ENCODE measurements at places on chromosomes 4 and X.

GRCh38 chrX:110983024-110983423, 113.0 kb upstream of the PAK3 start:
- DNase-seq = no peak

DNA sequence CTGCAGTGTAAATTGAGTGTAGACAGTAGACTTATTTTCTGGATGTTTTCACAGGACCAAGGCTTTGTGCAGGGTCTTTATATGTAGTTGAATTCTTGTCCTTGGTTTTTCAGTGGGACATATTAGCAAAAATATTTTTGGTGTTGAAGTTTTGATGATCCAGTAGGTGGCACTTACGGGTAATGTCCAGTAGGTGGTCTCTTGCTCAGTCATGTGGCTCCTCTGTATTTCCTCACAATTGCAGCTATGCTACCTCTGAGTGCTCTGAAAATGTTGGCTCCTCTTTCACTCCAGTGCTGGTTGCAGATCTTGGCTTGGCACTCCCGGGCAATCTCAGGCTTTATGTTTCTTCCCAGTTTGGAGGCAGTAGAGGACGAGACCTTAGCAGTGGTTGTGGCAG, 419.8 kb upstream of the AMOT start:
- no peak for DNase-seq

- DNase-seq = no peak
These were observed 106.3 kb upstream of the ARSJ start for GRCh38 chr4:114085611-114086345.

DNA sequence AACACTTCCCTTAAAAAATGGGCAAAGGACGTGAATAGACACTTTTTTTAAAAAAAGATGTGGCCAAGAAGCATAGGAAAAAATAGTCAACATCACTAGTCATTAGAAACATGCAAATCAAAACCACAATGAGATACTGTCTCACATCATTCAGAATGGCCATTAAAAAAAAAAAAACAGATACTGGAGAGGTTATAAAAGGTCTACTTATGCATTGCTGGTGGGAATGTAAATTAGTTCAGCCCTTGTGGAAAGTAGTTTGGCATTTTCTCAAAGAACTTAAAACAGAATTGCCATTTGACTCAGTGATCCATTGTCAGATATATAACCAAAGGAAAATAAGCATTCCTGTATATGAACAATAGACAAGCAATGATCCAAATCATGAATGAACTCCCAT, 352.8 kb upstream of the EPHA5 start:
- DNase-seq = no peak

DNA sequence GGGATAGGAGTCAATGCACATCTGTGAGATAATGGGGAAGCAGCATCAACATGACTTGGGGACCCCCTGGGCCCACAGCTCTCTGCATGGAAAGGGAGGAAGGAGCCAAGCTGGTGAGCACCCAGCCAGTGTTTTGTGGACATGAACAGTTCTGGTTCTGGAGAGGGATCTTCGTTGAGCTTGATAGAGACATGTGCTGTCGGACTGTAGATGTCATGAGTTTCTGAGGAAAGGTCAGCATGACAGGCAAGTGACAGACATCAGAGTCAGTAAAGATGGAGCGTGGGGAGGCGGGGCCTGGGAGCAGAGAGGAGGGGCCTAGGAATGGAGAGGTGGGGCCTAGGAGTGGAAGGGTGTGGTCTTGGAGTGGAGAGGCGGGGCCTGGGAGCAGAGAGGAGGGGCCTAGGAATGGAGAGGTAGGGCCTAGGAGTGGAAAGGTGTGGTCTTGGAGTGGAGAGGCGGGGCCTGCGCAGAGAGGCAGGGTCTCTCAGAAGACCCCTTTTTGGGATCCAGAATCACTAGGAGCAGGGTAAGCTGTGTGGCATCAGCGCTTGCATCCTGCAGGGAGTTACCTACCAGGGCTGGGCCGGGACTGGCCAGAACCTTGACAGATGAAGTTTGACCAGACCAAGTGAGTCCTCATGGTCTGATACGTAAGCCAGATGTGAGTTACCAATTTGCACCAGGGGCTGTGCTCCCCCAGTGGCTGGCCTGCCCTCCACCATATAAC, 33.7 kb downstream of the PIGG start:
- DNase-seq = no peak

- no peak for DNase-seq
These were observed 691.5 kb downstream of the CENPC start for GRCh38 chr4:66853845-66854244.

GRCh38 chr4:20580907-20581306, 119.4 kb upstream of the PACRGL start:
- no peak for DNase-seq

- DNase-seq = peak; percentile 18
These were observed 87.0 kb downstream of the ZNF827 start for GRCh38 chr4:145851511-145852201.

DNA sequence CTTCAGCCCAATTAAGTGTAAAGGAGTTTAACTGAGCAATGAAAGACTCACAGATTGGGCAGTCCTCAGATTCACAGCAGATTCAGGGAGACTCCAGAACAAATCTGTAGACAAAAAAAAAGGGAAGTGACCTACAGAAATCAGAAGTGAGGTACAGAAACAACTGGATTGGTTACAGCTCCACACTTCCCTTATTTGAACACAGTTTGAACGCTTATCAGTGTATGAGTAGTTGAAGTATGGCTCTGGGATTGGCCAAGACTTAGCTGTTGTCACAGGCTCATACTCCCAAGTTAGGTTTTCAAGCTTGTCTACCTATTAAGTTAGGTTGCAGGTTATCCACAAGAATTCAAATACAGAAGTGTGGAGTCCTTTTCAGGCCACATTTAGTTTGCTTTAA, 112.4 kb upstream of the ELOVL6 start:
- no peak for DNase-seq

DNA sequence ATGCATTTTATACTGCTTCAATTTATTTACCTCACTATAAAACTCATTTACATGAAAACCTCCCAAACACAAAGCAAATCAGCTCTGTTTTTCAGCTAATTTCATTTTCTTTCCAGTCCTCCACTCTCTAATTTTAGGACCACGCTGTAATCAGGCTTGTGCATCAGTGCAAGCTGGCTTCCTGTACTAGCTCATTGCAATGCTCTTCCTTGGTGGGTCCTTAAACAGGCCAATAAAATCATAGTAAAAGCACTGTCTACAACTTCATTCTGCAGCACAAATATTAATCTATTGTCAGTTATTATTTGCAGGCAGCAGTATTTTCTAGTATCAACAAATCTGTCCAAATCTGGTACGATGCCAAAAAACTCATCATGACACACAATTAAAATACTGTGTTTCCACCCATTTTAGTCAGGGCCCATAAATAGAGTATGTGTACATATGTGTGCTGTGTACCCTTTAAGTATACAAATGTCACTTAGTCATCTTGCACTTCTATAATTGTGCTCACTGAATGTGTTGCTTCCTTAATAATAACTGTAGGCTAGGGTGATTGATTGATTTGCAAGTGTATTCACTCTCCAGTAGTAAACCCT, 178.2 kb upstream of the HCCS start:
- peak; percentile 22 for DNase-seq

DNA sequence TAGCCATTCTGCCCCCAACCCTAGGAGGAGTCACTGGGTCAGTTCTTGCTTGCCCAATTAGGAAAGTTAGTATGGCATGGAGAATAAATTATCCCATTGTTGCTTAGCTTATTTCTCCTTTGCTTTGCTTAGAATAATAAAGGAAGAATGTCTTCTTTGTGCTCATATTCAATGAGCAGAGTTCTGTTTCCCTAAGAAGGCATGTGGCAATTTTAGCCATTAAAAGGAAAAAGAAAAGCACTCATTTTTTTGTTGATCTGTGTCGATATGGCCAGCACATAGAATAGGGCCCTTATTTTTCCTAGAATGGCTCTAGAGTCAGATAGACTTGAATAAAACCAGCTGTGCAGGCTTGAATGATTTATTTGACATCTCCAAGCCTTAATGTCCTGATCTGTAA, 166.4 kb upstream of the PPARGC1A start:
- no peak for DNase-seq

GRCh38 chr4:172982151-172982590, 186.4 kb upstream of the GALNT7 start:
- DNase-seq = no peak

- no peak for DNase-seq
These were observed 124.5 kb downstream of the CFAP299 start for GRCh38 chr4:80459918-80460473.

- DNase-seq = no peak
These were observed 38.9 kb upstream of the PHEX start for GRCh38 chrX:21993265-21993664.

DNA sequence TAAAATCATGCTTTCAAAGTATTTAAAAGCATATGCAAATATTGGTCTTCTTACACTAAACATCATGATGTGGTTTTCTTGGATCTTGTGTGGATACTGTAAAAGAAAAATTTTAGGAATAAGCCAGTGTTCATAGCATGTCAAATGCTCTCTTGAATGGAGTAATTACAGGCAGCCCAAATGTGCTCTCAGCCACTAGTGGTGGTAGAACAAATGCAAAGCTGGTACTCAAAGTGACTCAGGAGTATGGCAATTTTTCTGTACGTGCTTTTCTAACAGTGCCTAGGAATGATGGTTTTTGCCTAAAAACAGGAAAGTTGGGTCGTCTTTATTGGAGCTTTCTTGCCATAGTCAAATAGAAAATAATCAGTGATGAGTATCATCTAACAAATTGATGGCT, 19.9 kb downstream of the PGRMC2 start:
- DNase-seq = no peak

DNA sequence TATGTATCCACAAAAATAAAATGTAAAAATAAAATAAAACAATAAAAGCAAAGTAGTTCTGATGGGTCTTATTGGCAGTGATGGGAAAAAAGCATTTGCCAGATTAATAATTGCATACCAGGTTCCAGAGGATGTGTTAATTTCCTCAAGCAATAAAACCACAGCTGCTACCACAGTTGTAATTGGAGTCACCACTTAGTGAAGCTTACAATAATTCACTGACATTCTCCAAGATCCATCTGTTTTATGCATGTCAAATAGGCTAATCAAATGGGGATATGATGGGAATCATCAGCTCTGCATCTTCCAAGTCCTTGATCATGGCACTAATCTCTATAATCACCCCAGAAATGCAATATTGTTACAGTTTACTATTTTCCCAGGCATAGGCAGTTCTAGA, 123.5 kb upstream of the EMCN start:
- DNase-seq = peak; percentile 69

DNA sequence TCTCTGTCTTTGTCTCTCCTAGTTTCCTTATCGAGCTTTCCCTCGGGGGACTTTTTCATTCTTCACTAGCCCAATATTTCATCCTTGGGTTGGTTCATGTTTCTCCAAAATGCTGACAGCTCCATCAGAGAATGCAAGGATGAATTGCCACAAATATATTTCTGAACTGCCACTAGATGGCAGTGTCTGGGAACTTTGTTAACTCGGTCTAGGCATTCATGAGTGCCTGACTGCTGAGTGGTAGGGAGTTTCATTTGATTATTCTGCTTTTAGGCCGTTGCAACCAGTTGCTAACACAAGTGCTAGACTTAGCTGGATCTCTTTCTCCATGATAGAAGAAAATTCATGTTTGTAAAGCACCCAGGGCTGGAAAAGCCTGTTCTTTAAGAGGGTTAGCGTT, 73.5 kb upstream of the RAP2C start:
- DNase-seq = no peak

DNA sequence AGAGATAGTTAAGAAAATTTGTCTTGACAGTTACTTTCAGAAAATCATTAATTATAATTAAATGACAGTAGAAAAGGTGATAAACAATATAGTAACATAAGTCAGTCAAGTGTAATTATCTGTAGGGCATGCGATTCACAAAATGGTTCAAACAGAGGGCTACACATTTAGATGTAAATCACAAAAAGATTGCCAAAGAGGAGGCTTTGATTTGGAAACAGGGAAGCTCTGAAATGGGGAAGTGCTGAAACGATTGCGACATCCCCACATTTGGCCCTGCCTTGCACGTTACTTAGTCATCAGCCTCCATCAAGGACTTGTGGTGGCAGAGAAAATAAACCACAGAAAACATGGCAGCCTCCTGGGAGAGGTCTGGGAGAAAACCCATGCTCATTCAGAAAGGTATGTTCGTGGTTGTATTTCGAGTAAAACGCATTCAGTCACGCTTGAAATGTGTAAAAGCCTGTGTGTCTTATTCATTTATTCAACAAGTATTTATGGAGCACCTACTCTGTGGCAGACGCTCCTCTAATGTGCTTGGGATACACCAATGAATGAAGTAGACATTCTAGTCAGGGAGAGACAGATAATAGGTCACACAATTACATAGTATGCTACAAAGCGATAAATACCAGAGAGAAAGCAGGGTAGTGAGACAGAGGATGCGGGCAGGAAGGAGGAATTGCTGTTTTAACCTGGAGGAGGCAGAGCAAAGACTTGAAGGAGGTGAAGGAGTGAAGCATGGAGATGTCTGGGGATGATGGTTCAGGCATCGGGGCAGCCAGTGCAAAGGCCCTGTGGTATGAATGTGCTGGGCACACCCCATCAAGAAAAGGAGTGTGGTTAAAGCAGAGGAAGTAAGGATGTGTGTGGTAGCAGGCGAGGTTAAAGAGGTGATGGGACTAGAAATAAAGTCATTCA, 7.8 kb downstream of the RBM47 start:
- no peak for DNase-seq

DNA sequence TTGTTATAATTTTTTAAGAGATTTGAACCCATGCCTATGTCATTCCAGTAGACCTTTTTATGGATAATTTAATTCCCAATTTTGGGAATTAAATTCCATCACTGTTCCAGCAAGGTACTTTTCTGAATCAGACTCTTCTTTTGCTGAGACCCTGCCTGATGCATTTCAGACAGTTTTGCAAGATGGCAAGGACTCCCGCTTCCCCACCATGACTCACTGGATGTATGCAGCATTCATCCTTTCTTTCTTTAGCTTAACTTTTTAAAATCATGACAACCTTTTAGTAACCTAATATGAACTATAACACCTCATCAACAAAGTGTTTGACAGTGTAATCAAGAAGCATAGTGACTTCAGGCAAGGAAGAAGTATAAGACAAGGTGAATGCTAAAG, 178.1 kb upstream of the LEF1 start:
- DNase-seq = no peak

DNA sequence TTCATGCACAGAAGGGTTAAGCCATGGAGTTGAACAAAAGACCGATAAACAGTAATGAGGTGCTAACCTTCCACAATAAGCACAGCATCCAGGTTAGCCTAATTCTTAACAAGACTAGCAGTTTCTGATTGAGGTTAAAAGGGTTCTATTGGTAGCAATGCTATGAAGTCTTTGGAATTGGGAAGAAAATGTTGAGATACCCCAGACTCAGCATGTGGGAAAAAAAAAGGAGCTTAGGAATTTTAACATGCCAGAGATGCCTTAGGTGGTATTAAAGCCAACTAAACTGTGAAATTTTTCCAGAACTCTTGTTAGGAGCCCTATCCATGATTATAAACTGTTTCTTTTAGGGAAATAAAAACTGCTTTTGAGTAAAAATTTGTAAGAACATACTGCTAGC, 391.7 kb downstream of the GABRG1 start:
- DNase-seq = no peak

Data from NCI-H1417 (cell line).